ENCODE measurements at places on chromosomes 11 and 22.

GRCh38 chr11:8164746-8165145, 4.1 kb downstream of the RIC3 start:
- DNase-seq, result no peak

DNA sequence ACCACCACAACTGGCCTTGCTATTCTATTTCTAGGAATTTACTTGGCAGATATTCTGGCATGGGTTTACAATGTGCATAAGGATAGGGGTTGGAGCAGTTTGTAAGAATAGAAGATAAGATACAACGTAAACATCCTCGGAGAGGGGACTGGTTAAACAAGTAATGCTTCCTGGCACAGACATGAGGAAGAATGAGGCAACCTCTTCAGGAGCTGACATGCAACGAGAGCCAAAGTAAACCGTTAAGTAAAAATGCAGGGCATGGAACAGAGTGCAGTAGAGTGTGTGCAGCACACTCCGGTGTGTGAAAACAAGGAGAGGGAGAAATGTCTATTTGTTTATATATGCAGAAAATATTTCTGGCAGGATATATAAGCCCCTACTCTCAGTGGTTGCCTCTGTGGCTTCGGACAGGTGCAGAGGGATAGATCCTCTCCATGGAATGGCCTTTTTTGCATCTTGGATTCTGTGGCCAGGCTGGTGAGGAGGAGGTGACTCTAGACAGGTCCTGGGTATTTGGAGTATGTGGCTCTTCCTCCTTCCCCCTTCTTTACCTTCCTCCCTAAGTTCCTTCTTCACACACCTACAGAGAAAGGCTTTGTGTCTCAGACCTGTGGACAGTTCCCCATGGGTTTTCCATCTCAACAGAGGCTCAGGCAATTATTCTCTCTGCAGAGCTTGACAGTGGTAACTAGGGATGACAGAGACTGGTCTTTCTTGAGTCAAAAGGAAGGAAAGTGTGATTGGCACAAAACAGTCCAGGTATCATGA, 2.5 kb downstream of the RAB36 start:
- no peak for DNase-seq

- DNase-seq, result no peak
Measured at GRCh38 chr22:22129387-22129786, 115.2 kb upstream of the VPREB1 start.

- DNase-seq, result peak; percentile 90
Measured at GRCh38 chr11:64844330-64845128, at the start of gene CDC42BPG. TSS of gene CDC42BPG (minus strand) at chr11:64844653. CDS start at chr11:64844569, 84 bp downstream.

DNA sequence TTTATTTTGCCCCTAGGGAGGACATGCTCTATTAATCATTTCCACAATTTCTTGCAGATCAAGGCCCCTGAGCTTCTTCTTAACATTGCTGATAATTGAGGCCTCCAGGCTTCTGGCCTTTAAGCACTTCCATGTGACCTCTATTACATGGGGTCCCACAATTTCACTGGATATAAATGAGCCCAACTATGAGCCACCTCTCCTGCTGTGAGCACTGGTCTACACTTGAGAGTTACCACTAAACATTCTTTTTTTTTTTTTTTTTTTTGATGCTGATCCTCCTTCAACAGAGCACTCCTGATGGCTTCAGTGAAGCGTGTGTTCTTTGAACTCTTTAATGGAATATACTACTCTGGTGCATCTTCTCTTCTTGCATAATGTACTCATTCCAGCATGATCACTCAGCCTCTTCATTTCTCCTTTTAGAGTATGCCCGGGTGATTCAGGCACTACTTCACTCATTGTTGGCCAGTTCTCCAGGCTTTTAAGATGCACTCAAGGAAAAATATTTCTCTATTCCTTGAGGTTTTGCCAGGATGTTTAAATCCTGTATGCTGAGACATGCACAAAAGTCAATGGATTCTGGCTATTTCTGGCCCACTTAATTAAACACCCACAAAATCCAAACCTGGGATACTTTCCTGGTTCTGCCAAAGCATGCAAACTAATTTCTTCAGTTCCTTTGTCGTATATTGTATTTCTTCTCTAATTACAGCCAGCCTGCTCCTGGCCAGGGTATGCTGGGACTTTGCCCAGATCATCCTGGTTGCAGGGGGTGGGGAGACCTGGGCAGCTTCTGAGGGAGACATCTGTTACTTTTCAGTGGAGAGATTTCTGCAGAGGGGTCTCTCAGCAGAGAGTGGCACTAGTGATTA, 257.8 kb upstream of the LUZP2 start:
- no peak for DNase-seq

GRCh38 chr11:104798789-104799188, 99.5 kb downstream of the CASP12 start:
- DNase-seq, result no peak

- DNase-seq, result no peak
Measured at GRCh38 chr11:45576461-45577215, 88.8 kb downstream of the CHST1 start.

All from H1 (cell line).